ENCODE measurements at places on chromosomes 6 and 20.

DNA sequence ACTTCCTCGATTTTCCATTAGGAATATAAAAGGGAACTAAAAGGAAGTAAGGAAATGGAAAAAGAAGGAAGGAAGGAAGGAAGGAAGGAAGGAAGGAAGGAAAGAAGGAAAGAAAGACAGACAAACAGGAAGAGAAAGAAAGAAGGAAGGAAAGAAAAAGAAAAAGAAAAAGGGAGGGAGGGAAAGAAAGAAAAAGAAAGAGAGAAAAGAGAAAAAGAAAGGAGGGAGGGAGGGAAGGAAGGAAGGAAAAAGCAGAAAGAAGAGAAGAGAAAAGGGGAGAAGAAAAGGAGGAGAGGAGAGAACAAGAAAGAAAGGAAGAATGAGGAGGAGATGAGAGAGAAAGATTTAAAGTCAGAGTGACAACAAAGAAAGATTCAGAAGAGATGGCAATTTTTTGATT is 724.5 kb downstream of the GRIK2 start:
- no peak for DNase-seq

DNA sequence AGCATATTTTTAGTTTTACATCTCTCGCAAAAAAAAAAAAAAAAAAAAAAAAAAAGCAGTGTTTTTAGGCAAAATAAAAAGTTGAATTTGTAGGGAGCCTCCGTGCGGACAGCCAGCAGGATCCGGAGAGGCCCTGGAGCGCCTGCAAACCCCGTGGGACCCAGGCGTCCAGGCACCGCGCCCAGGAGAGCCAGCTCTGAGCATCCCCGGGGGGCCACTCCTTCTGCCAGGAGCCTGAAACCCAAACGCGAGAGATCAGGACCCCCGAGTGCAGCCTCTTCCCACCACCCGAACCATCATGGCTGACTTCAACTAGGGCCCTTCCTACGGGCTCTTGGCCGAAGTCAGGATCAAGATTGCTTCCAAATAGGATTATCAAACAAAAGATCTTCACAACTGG is 54.1 kb upstream of the LY86 start:
- no peak for DNase-seq

- DNase-seq: no peak
These were observed at the start of gene NFATC2 for GRCh38 chr20:51542571-51543421. Gene NFATC2 (minus strand): TSS chr20:51542719. CDS start chr20:51542499, 220 bp downstream.

- DNase-seq: no peak
These were observed 4.2 kb downstream of the NKX2-4 start for GRCh38 chr20:21393166-21393565.

DNA sequence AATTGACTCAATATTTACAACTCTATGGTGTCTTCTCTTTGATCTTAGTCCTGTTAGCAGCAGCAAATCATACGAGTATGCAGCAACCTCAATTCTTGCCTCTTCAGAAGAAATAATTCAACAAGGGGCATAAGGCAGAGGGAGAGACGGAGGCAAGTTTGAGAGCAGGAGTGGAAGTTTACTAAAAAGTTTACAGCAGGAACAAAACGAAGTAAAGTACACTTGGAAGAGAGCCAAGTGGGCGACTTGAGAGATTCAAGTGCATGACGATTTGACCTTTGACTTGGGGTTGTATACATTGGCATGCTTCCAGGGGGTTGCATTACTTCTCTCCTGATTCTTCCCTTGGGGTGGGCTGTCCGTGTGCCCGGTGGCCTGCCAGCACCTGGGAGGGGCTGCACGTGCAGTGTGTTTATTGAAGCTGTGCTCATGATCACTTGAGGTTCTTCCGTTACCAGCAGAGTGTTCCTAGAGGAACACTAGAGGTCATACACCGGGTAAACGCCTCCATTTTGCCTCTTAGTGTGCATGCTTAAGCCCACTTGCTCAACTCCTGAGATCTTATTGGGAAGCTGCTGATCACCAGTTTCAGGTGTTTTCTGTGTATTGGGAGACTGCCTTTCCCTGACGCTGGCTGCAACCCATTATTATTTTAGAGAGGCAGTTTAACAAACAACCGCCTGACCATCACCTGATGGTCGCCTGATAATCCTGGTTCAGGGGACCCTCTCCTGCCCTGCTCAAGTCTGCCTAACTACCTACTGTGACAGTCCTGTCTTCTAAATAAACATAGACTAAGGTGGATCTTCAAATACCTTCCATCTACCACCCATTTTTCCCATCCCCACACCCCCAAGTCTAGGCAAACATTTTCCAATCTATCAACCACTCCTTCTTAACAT is 172.4 kb upstream of the MYLIP start:
- DNase-seq: no peak

DNA sequence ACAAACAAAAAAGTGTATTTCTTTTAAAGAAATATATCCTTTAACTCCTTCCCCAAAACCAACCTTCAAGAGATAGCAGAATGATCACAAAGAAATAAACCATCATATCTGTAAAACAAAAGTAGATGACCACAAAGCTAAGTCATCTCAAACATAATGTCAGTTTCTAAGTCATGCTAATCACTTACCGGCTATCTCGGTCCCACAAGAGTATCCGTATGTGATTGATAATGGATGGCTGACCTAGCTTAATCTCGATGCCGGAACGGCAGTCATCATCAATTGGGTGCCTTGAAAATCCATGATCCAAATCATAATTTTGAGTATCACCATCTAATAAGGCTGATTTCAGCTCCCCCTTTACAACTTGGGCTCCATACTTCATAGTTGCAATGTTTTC is 59.7 kb downstream of the BTBD9 start:
- no peak for DNase-seq

- no peak for DNase-seq
These were observed 20.6 kb upstream of the SLC9A8 start for GRCh38 chr20:49792006-49792405.

DNA sequence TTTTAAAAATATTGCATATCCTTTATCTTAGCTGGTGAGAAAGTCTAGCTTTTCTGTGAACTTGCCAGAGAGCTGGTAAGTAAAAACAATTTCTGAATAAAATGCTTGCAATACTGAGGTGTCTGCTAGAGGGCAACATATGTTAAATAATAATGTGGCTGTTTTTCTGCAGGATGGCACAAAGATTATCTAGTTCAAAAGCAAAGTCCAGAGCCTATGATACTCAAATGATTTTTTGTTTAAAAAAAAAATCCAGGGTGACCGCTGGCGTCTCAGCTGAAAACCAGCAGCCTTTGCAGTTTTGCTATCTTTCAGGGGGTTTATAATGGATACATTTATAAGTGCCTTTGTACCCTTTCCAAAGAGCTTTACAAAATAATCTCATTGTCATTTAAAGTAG is 194.9 kb downstream of the PHACTR1 start:
- peak; percentile 78 for DNase-seq

DNA sequence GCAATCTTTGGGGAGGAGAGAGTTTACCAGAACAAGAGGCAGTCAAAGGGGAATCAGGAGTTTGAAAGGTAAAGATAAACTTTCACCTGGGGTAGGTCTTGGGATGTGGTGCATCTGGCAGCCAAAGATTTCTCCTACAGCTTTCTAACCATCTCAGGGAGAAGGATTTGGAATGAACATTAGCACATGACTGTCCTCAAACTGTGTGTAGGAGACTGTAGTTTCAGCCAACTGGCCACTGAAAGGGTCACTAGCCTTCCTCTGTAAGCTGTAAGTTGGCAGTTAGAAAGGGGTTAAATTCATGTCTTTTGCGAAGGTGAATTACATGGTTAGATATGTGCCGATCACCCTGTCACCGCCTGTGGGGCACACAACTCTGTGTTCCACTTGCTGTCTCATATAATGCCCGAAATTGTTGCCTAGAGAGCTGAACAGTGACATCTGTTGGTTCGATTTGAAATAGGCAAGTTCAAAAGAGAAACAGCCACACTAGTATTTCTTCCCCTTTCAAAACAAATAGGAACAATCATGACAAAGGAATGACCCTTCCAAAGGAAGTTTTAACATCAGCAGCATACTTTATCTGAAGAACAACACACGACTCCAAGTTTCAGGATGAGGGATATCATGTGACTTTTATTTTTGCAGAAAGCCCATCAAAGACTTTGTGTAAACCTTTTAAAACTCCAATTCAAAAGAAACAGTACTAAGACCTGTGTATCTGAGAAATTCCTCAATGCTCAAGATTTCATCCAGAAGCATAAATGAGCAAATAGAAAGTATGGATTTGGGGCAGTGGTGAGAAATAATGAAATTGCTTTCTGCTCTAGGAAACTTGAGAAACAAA is 1.1 kb upstream of the OPN5 start:
- DNase-seq: peak; percentile 74

GRCh38 chr6:70531133-70531532 is 35.6 kb upstream of the SDHAF4 start:
- no peak for DNase-seq

- DNase-seq: no peak
These were observed 29.8 kb downstream of the FAM83B start for GRCh38 chr6:54876365-54876764.

GRCh38 chr20:40443753-40444152 is 245.3 kb downstream of the MAFB start:
- no peak for DNase-seq

- no peak for DNase-seq
These were observed 34.2 kb upstream of the NKAIN2 start for GRCh38 chr6:123769431-123769830.

DNA sequence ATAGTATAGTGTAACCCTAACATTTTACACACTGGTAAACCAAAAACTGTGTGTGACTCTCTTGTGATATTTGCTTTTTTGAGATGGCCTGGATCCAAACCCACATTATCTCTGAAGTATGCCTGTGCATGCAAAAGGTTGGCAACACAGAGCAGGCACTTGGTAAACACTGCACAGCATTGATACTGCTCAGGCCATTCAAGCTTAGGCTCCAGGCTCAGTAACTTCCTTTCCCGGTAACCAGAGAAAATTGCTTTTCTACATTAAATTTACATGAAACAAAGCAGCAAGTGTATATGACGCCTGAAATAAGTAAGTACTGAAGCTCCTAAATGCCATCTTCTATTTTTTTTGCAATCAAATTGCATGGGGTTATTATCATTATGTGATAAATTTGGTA is 205.7 kb downstream of the EPM2A start:
- no peak for DNase-seq

GRCh38 chr6:30840084-30840934 is 44.0 kb upstream of the DDR1 start:
- no peak for DNase-seq

GRCh38 chr6:166257911-166258318 is 50.3 kb downstream of the PRR18 start:
- DNase-seq: no peak

DNA sequence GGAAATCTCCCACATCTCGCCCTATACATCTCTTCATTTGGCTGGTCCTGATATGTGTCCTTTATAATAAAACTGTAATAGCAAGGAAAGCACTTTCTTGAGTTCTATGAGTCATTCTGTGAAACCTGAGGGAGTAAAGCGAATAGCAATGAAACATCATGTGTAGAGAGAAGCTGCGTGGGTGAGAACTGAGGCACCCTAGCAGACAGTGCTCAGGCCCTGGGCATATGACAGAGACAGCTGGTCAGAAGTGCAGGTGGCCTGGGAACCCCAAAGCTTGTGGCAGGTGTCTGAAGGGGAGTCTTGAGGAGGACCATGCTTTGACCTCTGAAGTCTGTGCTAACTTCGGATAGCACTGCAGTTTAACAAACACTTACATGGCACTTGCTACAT is 1.3 kb upstream of the BLOC1S5 start:
- DNase-seq: no peak

DNA sequence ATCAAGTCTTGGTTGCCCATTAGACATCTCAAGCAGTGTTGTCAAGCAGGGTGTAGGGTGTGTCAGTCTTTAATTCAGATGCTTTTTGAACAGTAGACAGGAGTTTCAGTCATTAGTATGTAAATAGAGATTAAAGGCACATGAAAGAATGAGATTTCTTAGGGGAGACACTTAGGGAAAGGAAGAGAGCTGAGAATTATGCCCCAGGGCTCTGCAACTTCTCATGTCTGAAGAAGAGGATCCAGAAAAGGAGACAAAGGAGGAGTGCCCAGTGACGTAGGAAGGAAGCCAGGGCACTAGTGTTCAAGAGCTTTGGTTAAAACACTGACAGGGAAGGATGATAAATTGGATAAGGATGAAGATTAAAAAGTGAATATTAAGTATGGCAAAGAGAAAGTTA is 569.7 kb downstream of the NKAIN2 start:
- DNase-seq: no peak

GRCh38 chr6:43810965-43811732 is 41.1 kb downstream of the VEGFA start:
- DNase-seq: no peak

GRCh38 chr6:126926926-126927325 is 191.5 kb upstream of the RSPO3 start:
- no peak for DNase-seq

- peak; percentile 50 for DNase-seq
These were observed 18.1 kb downstream of the BPI start for GRCh38 chr20:38321959-38322598.

- DNase-seq: no peak
These were observed 21.6 kb downstream of the CNKSR3 start for GRCh38 chr6:154488802-154489437.

- no peak for DNase-seq
These were observed 57.7 kb downstream of the PXDC1 start for GRCh38 chr6:3693831-3694230.

GRCh38 chr20:63840405-63840828 is 9.4 kb upstream of the ZBTB46 start:
- DNase-seq: no peak

DNA sequence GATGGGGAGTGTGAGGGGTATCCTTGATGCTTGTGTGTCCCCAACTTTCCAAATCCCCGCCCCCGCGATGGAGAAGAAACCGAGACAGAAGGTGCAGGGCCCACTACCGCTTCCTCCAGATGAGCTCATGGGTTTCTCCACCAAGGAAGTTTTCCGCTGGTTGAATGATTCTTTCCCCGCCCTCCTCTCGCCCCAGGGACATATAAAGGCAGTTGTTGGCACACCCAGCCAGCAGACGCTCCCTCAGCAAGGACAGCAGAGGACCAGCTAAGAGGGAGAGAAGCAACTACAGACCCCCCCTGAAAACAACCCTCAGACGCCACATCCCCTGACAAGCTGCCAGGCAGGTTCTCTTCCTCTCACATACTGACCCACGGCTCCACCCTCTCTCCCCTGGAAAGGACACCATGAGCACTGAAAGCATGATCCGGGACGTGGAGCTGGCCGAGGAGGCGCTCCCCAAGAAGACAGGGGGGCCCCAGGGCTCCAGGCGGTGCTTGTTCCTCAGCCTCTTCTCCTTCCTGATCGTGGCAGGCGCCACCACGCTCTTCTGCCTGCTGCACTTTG is at the start of gene TNF:
TSS of gene TNF (plus strand) at position 231 of the 567 bp plus-strand sequence. CDS start at position 408, 177 bp downstream.
- DNase-seq: no peak

GRCh38 chr6:129748212-129748900 is 38.4 kb upstream of the ARHGAP18 start:
- peak; percentile 44 for DNase-seq

DNA sequence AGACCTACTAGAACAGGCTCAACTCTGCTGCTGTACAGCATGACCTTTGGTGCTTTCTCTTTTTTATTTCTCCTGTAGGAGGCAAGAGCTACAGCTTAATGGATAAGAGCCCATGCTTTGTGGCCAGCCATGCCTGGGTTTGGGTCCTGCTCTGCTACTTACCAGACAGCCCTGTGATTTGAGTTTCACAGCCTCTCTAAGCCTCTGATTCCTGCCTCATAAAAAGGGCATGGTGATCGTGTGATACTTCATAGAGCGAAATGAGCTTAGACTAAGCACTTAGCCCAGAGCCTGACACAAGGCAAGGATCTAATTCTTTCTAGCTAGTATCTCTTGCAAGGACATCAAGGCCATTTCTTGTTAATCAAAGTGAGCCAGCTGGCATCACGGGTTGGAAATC is 19.3 kb upstream of the PDE7B start:
- DNase-seq: no peak

GRCh38 chr6:116450769-116451740 is 10.1 kb upstream of the CALHM6 start:
- DNase-seq: no peak
